ENCODE measurements at places on chromosomes 12 and 14. TPM values are rescaled to one million over a fixed set of nuclear protein-coding genes. Genes with fewer than 3 reads are reported as not detected.

GRCh38 chr14:90428676-90429075 lies 31.8 kb downstream of the CALM1 start:
- DNase-seq, result no peak

DNA sequence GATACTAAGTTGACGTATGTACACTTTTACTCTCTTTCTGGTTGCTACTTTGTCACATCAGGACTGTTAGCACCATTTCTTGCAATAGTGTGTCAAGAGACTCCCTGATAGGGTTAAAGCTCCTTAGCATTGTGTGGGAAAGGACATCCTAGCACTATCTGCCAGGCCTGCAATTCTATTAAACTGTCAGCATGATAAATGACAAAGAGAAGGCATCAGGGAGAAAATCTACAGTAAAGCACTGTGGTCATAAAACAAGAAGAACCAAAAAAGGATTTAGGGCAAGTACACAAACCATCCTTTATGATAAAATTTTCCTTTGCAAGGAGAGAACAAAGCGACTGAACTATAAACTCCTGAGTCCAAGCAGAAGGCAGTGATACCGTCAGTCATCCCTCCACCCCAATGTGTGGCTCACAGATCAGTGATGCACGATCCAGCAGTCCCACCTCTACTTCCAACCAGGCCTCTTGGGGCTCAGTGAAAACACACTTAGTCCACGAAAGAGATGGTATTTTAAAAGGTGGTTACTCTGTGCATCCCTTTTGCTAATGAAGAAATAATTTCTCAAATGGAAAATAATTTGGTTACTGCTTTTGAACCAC lies 31.4 kb upstream of the SLC35F4 start:
- no peak for DNase-seq

DNA sequence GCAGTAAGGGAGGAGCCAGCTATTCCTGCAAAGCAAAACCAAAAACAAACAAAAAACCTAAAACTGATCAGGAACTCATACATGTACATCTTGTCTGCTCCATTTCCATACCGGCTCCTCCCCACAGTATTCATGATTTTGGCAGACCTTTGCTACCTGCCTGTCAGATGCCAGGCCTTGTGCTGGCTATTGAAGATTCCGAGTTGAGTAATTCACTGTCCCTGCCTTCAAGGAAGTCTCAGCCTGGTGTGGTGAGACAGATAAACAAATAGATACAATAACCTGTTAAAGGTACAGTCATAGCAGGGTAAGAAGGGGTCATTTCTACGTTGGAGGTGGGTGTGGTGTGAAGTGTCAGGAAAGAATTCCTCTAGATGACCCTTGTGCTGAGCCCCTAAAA lies 42.7 kb downstream of the SUSD6 start:
- peak; percentile 52 for DNase-seq

LBHD2 gene
- total RNA-seq, result 0.60 TPM

DUSP16 gene
- 65.9 TPM for total RNA-seq
